ENCODE measurements at places on chromosomes 4 and X.

DNA sequence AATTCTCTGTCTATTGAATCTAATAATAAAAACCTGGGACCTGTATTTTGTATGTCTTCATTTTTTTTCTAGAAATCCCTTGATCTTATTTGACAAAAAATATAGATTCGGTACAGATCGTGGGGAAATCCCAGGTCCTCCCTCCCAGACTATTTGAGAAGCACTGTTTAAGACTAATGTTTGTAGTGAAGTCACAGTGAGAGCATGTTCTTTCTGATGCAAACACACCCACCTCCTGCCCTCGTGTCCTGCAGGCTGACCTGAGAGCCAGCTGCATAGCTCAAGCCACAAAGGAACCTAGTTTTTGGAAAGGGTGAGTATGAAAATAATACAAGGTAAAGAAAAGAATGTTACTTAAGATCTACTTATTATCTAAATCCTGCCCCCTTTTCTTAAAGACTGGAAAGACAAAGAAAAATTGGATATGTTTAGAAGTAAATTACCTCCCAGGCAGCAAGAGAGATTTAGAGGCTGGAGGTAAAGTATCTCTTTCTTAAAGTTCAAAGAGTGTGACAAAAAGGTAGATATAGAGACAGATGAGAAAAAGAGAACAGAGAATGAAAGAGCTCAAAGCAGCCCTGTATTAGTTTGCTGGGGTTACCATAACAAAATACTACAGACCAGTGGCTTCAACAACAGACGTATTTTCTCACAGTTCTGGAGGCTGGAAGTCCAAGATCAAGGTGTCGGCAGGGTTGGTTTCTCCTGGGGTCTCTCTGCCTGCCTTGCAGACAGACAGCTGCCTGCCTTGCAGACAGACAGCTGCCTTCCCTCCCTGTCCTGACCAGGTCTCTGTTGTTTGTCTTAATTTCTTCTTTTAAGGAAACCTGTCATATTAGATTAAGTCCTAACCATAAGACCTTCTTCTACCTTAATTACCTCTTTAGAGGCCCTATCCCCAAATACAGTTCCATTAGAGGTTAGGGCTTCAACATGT, 20.4 kb upstream of the DCTD start:
- DNase-seq, result no peak

DNA sequence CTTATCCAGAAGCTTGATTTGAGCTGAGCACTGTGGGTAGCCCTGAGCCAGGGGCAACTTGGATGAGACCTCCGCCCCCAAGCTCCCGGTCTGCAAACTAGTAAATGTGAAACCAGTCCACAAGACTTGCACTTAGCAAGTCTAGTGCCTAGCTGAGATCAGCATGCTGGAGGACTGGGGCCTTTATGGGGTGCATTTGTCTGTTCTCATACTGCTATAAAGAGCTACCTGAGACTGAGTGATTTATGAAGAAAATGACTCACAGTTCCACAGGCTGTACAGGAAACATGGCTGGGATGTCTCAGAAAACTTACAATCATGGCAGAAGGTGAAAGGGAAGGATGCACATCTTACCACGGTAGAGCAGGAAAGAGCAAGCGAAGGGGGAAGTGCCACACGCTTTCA, 42.1 kb upstream of the HOPX start:
- DNase-seq, result no peak

GRCh38 chr4:170741856-170742255, 652.1 kb upstream of the AADAT start:
- no peak for DNase-seq

GRCh38 chr4:2712261-2712842, 43.8 kb downstream of the TNIP2 start:
- no peak for DNase-seq

GRCh38 chrX:17414839-17415238, 39.8 kb downstream of the NHS start:
- DNase-seq, result no peak

DNA sequence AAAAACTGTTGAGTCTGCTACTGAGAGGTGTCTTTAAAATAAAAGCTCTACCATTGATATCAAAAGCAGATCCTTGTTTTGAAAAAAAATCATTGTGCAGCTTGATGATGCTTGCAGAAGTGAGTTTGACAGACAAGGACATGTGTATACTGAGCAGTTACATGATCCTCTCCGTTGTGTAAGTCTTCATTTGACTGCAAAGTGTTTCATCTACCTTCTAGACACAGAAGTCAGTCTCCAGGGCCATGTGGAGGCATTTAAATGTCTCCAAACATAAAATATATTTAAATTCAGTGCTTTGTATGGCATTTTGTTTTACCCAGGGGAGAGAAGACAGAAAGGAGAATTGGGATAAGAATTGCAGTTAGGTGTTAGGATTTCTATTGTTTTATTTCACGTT, 107.8 kb upstream of the MYOZ2 start:
- no peak for DNase-seq

- DNase-seq, result no peak
Observed at GRCh38 chrX:71632923-71633657, 14.8 kb upstream of the CXCR3 start.

GRCh38 chrX:130299279-130300009, 30.7 kb upstream of the ZNF280C start:
- no peak for DNase-seq

GRCh38 chr4:103786014-103786413, 66.2 kb upstream of the TACR3 start:
- peak; percentile 68 for DNase-seq

DNA sequence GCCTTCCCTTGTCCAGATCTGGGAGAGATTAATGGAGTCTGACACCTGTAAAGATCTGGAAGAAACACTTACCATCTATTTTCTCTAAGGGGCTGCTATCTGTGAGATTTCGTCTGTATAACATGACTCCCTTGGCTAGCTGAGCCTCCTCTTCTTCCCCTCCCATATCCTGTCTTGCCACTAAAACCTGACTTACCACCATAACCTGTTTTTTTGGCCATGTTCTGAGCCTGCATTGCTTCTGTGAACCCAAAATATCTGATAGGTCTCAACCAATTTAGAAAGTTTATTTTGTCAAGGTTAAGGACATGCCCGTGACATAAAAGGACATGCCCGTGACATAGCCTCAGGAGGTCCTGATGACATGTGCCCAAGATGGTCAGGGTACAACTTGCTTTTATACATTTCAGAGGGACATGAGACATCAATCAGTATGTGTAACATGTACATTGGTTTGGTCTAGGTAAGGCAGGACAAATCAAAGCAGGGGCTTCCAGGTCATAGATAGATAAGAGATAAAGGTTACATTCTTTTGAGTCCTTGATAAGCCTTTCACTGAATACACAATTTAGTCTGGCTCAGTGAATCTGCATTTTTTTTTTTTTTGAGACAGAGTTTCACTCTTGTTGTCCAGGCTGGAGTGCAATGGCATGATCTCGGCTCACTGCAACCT, 11.4 kb downstream of the MGST2 start:
- DNase-seq, result no peak

DNA sequence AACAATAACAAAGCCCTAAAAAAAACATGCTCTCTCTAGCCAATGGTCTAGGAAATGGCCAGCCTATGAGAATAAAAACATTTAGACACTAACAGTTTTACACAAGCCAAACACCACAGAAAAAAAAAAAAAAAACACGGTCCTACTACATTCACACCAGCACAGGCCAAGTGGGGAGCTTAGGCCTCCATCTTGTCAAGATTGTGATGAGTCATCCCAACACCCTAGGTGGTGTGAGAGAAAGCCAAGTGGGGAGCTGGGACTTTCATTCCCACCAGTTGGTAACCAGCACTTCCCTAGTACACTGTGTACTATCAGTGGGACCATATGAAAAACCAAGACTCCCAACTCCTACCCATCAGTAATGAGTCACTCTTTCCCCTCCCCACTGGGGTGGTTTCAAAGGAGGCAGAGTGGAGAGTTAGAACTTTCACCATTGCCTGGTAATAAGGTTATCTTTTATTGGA, 95.6 kb downstream of the ADAMTS3 start:
- no peak for DNase-seq

DNA sequence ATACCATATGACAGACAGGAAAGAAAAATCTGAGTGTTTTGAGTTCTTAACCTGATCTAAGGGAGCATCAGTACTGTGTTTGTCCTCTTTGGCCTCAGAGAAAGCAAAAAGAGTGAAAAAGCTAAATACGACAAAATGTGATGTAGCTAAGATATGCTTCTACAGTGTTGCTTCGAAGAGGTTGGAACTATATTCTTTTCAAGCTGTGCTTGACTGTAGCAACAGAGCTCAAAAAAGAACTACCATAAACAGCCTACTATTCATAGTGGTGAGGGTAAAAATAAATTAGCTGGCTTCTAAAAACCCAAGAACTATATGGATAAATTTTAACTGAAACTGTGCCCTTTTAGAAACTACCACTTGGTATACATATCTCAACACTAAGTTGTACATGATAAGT, 881.8 kb upstream of the PCDH10 start:
- no peak for DNase-seq

DNA sequence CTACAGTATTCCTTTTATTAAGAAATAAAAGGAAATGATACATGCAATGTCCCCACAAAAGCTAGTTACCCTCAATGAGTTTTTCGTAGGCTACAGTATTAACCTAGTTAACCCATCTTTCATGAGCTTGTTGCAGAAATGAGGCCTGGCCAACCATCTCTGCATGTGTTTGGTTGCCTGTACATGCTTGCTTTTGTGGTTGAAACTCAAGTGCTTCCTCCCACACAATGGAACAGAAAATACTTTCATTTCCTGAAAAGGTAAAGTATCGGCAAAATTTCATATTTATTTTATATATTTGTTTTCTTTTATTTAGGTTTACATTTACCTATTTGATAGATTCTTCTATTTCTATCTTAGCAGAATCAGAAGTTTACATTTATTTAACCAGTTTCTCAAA, 214.6 kb upstream of the FAM241A start:
- no peak for DNase-seq

GRCh38 chrX:55908661-55909212, 191.2 kb downstream of the RRAGB start:
- no peak for DNase-seq

- no peak for DNase-seq
Observed at GRCh38 chr4:41012293-41012692, 202.0 kb downstream of the APBB2 start.

DNA sequence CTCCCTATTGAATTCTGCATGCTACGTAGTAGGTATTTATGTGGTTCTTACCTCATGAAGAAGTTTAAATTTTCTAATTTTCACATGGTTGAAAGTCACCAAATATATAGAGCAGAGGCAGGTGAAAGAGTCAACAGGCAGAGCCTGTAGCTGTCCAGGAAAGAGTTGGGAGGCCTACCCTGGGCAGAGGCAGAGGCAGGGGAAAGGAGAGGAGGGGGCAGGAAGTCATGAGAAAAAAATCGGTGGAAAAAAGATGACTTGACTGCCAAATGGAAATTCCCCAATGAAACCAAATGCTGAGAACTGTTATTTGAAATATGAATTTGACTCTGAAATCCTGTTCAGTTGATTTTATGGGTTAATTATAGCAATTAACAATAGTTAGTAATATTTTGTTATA, 23.1 kb upstream of the GPR34 start:
- DNase-seq, result no peak

GRCh38 chr4:187276736-187277408, 553.2 kb upstream of the FAT1 start:
- DNase-seq, result no peak

GRCh38 chr4:833156-833555, 7.2 kb upstream of the CPLX1 start:
- no peak for DNase-seq

DNA sequence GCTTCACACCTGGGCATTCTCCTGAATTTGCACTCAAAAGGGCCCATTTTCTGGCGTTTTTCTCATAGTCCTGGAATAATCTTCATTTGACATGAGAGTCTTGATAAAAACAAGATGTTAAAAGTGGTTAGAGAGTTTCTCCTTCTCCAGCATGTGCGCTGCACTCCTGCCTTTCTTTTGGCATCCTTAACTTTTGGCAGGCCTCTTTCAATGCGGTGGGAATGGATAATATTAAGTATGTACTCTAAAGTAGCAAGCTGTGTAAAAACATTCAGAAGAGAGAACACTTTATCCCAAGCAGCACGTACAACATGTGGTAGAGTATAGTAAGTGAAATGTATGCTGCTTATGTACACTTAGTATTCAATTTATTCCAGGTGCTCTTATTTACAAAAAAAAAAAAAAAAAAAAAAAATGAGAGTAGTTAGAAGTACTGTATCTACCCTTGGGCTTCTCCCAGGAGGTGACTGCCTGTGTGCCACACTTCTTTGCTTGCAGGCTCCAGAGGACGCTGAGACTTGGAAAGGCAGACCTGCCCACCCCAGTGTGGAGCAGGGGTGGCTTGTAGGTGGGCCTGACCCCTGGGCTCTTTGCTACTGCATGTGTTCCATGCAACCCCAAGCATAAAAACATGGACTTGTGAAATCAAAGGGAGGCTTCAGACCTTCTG, 3.9 kb downstream of the FGF2 start:
- DNase-seq, result no peak

- no peak for DNase-seq
Observed at GRCh38 chrX:12383196-12383595, 244.9 kb downstream of the FRMPD4 start.

GRCh38 chr4:4968161-4968725, 51.0 kb downstream of the CYTL1 start:
- DNase-seq, result no peak

DNA sequence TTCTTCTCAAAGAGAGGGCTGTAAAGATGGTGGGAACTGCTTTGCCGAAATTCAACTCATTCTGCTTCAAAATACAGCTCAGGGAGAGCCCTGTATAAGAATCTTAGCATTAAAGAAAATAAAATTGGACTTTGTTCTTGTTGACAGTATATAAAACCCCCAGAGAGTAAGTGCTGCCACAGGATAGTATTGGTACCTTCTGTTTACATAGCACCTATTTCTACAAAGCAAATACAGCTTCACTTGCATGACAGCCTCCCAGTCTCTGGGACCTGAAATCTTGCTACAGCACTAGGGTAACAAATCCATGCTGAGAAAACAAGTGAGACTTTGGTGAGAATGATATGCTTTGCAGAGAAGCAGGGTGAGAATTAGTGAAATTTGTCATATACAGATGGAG, 428.6 kb downstream of the ADGRL3 start:
- no peak for DNase-seq
